HFFc6 (cell line): ENCODE measurements at places on chromosomes 3 and 15. TPM values are rescaled to one million over a fixed set of nuclear protein-coding genes. Genes with fewer than 3 reads are reported as not detected.

DNA sequence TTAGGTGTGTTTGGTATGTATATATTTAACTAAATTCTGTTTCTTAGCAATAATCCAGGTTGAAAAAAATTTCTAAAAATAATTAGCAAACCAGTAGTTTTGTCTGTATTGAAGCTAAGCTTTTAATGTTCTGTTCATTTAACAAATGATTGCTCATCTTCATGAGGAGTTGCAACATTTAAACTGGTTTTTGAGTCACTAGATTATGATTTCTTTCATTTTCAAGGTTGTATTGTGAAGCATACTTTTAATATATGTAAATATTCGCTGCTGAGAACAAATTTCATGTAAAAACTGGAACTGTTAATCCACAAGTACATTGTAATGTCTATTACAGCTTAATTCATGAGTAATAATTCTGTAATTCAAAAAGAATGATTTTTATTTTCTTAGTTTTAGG, 192.7 kb downstream of the MBNL1 start:
- no peak overlapping the region for H3K4me3 ChIP-seq
- peaks cover 34% of the 10 kb centered on the region for H3K4me1 ChIP-seq
- H3K36me3 ChIP-seq: peaks cover 18% of the 10 kb centered on the region
- DNase-seq: no peak
- H3K27ac ChIP-seq: 0 out of 2 replicates have a peak overlapping the region, but pooled peaks have one; percentile 71

Gene KIF7
- total RNA-seq: 23.5 to 24.2 TPM (median 23.9 TPM) in 3 replicates

GRCh38 chr15:55518641-55519040, 10.6 kb upstream of the DNAAF4 start:
- no peak for DNase-seq
- no peaks in the 10 kb centered on the region for H3K36me3 ChIP-seq
- H3K27me3 ChIP-seq: peaks cover 4% of the 10 kb centered on the region
- H3K27ac ChIP-seq: no peak overlapping the region
- H3K4me3 ChIP-seq: no peak overlapping the region

Gene CHDH
- total RNA-seq: not detected in 3 replicates

GRCh38 chr15:90762109-90762508, 45.0 kb downstream of the BLM start:
- no peaks in the 10 kb centered on the region for H3K27me3 ChIP-seq
- H3K27ac ChIP-seq: no peak overlapping the region
- H3K4me1 ChIP-seq: peaks cover 2% of the 10 kb centered on the region; the same call in 1 of the 2 replicates

Gene NDN
- not detected in 3 replicates for total RNA-seq

DNA sequence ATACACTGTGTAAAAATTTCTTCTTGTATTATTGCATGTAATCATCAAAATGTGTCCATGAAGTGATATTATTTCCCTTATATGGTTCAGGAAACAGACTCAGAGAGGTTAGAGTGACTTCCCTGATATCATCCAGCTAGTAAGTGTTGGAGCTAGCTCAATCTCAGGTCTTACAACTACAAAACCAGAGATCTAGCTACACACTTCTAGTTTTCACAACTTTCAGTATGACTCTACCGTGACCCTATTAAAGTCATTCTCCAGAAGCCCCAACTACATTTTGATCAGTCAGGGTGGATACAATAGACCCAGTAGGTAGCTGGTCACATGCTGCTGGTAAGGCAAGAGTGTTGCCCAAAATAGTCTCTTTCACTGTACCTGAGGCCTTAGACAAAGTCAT, 165.3 kb downstream of the GOLIM4 start:
- H3K4me3 ChIP-seq: no peak overlapping the region
- H3K4me1 ChIP-seq: no peaks in the 10 kb centered on the region
- no peak overlapping the region for H3K27ac ChIP-seq
- 0 out of 2 replicates have a peak, but pooled peaks cover 5% of the 10 kb centered on the region for H3K27me3 ChIP-seq

- H3K4me3 ChIP-seq: no peak overlapping the region
- no peaks in the 10 kb centered on the region for H3K27me3 ChIP-seq
- peaks cover 18% of the 10 kb centered on the region for H3K36me3 ChIP-seq
- H3K4me1 ChIP-seq: peaks cover 89% of the 10 kb centered on the region
- no peak for DNase-seq
These were observed 346.7 kb upstream of the TGFBR2 start for GRCh38 chr3:30259730-30260129.

DNA sequence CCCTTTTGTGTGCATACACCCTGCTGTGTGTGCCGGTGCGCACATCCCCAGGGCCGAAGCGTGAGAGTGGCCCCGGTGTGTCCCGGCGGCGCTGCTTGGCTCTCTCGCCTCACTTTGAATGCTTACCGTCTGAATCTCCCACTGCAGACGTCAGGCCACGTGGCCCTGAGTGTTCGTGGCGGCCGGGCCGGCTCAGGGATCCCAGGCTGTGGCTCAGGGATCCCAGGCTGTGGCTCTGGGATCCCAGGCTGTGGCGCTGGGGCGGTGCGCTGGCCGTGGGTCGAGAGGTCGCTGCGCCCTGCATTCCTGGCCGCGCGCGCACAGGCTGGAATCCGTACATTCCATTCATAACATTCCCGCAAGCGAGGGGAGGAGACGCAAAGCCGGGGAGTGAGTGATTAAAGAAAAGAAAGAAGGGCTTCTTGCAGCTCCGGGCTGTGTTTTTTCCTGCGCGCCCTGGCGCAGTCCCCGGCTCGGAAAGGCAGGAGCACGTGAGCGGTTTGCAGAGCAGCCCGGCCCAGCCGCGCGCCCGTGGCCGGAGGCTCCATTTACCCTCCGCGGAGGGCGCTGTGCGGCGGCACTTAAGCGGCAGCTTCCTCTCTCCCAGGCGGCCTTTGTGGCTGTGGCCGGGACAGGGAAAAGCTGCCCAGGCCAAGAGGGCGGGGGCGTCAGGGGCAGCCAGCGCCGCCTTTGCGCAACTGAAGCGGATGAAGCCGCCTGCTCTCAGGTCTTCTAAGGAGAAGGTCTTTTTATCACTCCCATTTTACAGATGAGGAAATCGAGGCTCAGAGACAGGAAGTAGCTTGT, 87.0 kb upstream of the ALDH1L1 start:
- H3K27me3 ChIP-seq: no peaks in the 10 kb centered on the region; the same call in 1 of the 2 replicates
- DNase-seq: peak; percentile 95
- peaks cover 44% of the 10 kb centered on the region for H3K4me1 ChIP-seq
- peak overlapping the region; percentile 86 for H3K27ac ChIP-seq

- H3K27me3 ChIP-seq: no peaks in the 10 kb centered on the region; the same call in none of the 2 replicates
- H3K27ac ChIP-seq: no peak overlapping the region
- no peak overlapping the region for H3K4me3 ChIP-seq
- no peak for DNase-seq
- H3K36me3 ChIP-seq: no peaks in the 10 kb centered on the region
These were observed 323.8 kb upstream of the PPP2R3A start for GRCh38 chr3:135641761-135642160.

Gene STAB1
- 0.05 TPM in 1 of 3 replicates, not detected in the others for total RNA-seq

DNA sequence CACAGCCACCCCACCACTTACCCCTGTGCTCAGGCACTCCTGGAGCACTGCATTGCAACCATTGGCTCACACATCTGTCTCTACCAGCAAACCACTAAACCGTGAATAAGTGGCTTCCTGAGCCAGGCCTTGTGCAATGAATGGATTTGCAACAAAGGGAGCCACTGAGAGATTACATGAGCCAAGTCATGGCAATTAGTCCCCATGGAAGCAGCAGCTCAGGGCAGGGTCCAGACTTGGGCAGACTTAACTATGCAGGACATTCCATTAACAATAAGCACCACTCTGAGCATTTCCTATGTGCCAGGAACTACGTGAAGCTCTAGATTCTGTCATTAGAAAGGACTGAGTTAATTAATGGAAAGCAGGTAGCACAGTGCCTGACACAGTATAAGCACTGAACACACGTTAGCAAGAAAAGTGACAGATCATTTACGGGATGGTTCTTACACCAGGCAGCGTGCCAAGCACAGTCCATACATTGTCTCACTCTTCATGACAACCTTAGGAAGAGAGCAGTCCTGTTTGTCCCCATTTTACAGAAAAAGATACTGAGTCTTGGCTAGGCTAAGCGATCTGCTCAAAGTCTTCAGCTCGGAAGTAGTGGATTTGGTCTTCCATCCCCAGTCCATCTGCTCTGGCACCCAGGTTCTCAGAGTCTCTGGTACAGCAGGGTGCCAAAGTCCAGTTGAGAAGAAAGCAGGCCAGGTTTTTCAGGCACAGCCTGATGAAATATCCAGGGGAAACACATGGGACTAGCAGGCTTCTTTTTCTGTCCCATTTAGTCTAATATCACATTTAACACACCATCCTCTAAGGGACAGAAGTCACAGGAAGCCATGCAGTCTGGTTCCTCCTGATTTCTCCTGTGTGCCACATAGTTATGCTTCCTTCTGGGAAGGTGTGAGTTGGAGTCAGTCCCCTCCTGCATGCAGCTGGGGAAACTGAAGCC, 44.1 kb downstream of the LIPC start:
- DNase-seq: peak; percentile 56
- H3K27me3 ChIP-seq: peaks cover 2% of the 10 kb centered on the region; the same call in 1 of the 2 replicates
- no peaks in the 10 kb centered on the region for H3K36me3 ChIP-seq
- H3K27ac ChIP-seq: peak overlapping the region; percentile 48

Gene NAALADL2
- 10.9 to 17.4 TPM (median 13.4 TPM) in 3 replicates for total RNA-seq

DNA sequence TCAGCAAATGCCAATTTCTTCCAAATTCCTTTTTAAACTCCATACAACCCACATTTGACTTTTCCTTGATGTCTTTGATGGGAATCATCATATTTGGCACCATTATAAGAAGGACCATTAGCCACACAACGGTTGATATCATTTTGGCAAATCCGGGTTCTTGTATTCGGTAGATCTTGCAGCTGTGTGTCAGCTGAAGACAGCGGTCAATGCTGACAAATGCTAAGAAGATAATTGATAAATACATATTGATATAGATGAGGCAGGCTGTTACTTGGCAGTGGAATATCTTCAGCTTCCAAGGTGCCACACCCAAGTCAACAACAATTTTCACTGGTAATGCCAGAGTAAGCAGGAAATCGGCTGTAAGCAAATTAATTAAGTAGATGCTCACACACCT, 4.2 kb downstream of the GPR171 start:
- H3K27ac ChIP-seq: no peak overlapping the region
- peaks cover 10% of the 10 kb centered on the region for H3K4me1 ChIP-seq
- H3K36me3 ChIP-seq: no peaks in the 10 kb centered on the region

- H3K27ac ChIP-seq: no peak overlapping the region
- no peaks in the 10 kb centered on the region for H3K36me3 ChIP-seq
- H3K4me1 ChIP-seq: peaks cover 19% of the 10 kb centered on the region
- H3K27me3 ChIP-seq: no peaks in the 10 kb centered on the region; the same call in 1 of the 2 replicates
These were observed 40.5 kb downstream of the FAM174B start for GRCh38 chr15:92614791-92615785.

DNA sequence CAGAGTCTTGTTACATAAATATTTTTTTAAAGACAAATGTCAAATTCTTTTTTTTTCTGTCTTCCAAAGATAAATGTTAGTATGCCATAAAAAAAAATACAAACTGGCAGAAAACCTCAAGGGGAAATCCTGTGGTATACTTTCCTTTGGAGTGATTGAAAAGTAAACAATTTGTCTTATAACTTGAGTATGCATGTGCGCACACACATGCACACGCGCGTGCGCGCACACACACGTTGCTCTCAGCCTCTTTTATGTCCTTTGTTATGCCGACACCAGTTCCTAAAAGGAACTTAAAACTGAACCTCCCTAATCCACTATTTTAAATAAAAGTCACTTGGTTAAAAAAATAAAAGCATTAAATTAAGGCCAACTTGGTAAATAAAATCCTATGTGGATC, 58.1 kb downstream of the TGFBR2 start:
- peaks cover 55% of the 10 kb centered on the region for H3K36me3 ChIP-seq
- no peak for DNase-seq
- H3K27ac ChIP-seq: no peak overlapping the region
- H3K27me3 ChIP-seq: no peaks in the 10 kb centered on the region; the same call in 1 of the 2 replicates

Gene CCDC32
- 15.3 to 17.9 TPM (median 17.8 TPM) in 3 replicates for total RNA-seq

DNA sequence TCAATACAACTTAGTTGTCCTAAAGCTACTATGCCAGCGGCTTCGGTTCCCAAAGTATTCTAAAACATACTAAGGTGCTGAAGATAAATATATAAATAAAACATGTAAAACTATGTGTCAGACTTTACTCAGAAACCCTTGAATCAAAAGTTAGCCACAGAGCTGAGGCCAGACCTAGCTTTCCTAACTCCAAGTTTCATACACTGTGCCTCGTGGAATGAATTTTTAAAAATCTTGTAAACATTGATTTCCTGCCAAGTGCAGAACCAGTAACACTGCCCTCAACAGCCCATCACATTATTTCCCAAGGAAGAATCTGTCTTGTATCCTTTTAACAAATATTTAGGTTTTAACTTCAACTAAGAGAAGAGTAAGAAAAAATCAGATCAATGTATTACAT, 36.4 kb downstream of the TAMM41 start:
- peak overlapping the region; percentile 76 for H3K27ac ChIP-seq
- H3K4me1 ChIP-seq: peaks cover 27% of the 10 kb centered on the region
- DNase-seq: peak; percentile 77
- no peaks in the 10 kb centered on the region; the same call in 1 of the 2 replicates for H3K27me3 ChIP-seq
- peaks cover 41% of the 10 kb centered on the region for H3K36me3 ChIP-seq

- H3K27me3 ChIP-seq: peaks cover 27% of the 10 kb centered on the region
- no peak for DNase-seq
- H3K4me3 ChIP-seq: no peak overlapping the region
- H3K36me3 ChIP-seq: no peaks in the 10 kb centered on the region
- peaks cover 17% of the 10 kb centered on the region for H3K4me1 ChIP-seq
- no peak overlapping the region for H3K27ac ChIP-seq
These were observed 54.9 kb downstream of the EPHB3 start for GRCh38 chr3:184616436-184616835.

- no peaks in the 10 kb centered on the region for H3K4me1 ChIP-seq
- no peak for DNase-seq
- H3K36me3 ChIP-seq: no peaks in the 10 kb centered on the region; the same call in 1 of the 2 replicates
- H3K27me3 ChIP-seq: no peaks in the 10 kb centered on the region
These were observed 79.8 kb upstream of the SOX2 start for GRCh38 chr3:181631901-181632300.

DNA sequence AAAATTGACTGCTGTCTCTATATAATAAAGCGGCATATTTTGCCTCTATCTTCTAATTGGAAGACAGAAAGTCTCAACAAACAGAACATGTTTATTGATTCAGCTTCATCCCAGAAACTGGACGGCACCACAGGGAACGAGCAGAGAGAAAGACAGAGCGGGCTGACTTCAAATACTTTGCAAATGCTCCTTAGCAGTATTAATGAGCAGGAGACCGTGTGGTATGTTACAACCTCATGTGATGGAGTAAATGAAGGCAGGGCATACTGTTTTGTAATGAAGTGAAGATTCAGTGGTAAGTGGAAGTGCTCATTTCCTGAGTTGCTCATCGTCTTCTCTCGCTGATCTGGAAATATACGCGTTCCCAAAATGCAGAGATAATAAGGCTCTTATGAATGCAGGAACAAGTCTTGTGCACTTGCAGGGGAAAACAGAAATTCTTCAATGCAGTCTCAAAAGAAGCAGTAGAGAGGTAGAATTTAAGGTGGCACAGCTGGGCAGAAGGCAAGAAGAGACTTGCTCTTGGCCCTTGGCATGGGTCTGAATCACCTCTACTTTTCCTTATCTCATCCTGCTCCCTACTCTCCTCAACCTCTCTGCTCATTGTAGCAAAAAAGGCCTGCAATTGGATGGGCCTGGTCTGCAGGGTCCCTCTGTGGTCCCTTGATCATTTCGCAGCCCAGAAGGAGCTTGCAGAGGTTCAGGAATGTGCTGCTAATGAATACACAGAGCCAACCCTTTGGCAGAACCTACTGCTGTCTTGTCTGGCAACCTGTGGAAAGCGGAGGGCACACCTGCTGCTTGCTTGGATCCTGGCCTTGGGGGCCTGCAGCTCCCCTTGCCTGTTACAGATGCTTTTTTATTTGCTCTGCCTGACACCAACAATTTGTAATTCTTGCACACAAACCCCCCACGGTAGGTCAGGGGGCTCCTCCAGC, 604.9 kb upstream of the CFAP20DC start:
- H3K4me3 ChIP-seq: no peak overlapping the region
- H3K27ac ChIP-seq: no peak overlapping the region
- H3K27me3 ChIP-seq: no peaks in the 10 kb centered on the region; the same call in 1 of the 2 replicates
- no peaks in the 10 kb centered on the region for H3K36me3 ChIP-seq
